ENCODE measurements at places on chromosomes 2 and 18. TPM values are rescaled to one million over a fixed set of nuclear protein-coding genes. Genes with fewer than 3 reads are reported as not detected.

- no peak for DNase-seq
Measured at GRCh38 chr2:9401646-9402371, 21.5 kb downstream of the ITGB1BP1 start.

- no peak for DNase-seq
Measured at GRCh38 chr2:192407692-192408091, 213.0 kb upstream of the TMEFF2 start.

DNA sequence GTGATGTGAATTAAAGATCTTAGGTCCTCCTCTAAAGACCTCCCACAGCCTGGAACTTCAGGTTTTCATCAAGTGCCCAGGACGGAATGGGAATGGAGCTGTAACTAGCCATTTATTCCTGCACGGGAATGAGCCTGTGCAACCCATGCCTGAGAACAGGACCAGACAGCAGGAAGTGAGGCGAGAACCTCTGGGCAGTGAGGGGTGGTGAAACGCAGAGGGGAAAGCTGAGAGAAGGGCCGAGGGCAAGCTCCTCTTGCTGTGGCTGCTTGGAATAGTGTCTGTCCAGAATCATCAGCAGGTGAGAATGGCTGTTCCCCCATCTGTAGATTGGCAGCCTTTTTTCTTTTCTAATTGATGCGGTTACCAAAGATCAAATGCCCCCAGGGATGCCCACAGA is 4.8 kb upstream of the RALB start:
- DNase-seq, result no peak

GRCh38 chr2:127314193-127314988 is 20.4 kb upstream of the ERCC3 start:
- DNase-seq, result no peak

GRCh38 chr2:27182346-27182745 is 29.5 kb upstream of the ATRAID start:
- no peak for DNase-seq

DNA sequence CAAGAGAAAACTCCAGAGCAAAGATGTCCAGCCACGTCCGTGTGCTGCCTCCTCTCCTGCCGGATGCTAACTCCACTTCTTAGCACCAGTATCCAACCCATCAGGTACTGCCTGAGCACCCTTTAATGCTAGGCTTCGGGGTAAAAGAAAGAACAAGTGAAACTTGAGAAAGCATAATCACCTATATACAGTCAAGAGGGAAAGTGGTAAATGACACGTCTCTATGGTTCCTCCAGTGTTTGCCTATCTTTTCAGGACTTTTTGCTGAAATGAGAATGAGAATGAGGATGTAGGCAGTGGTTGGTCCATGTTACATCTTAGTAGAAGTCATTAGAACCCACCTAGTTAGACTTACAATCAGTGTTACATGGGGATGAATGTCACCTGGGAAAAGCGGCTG is 47.9 kb downstream of the EPHA4 start:
- DNase-seq, result no peak

- no peak for DNase-seq
Measured at GRCh38 chr2:182858671-182859070, 7.8 kb downstream of the FRZB start.

DNA sequence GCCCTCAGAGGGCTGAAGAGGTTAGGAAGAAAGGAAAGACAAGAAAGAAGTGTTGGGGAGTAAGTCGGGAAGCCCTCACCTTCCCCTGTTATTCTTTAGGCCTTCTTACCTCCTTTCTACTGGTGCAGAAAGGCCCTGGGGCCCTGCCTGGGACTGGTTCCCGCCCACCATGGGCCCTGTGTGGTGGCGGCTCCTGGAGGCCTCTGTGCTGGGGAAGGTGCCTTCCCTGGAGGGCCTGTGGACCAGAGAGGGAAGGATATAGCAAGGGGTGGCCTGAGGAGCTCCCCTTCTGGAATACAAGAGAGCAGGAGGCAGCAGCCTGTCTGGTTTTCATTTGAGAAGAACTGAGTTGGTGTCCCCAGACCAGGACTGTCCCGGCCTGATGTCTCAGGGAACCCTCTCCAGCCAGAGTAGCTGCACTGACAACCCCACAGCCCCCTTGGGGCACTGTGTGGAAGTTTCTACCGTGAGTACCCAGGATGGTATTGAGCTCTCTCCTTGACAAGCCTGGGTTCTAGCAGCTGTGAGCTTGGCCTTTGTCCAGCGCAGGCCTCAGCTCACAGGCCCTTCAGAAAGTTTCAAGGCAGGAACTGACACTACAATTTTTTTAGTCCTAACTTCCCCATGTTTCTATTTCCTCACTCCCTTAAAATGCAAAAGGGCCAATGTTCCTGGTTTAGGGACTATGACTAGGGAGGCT is 47.1 kb downstream of the EFR3B start:
- DNase-seq, result no peak

DNA sequence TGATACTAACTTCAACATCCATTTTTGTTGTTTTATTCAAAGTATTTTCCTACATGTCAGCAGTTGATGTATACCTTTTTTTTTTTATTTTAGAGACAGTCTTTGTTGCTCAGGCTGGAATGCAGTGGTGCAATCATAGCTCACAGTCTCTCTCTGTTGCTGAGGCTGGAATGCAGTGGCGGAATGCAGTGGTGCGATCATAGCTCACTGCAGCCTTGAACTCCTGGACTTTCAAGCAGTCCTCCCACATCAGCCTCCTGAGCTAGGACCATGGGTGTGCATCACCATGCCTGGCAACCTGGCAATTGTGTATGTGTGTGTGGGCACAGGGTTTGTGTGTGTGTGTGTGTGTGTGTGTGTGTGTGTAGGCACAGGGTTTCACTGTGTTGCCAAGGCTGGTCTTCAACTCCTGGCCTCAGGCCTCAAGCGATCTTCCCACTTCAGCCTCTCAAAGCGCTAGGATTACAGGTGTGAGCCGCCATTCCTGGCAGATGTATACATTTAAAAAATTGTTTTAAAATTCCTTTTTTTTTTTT is 24.8 kb downstream of the SANBR start:
- DNase-seq, result no peak

DNA sequence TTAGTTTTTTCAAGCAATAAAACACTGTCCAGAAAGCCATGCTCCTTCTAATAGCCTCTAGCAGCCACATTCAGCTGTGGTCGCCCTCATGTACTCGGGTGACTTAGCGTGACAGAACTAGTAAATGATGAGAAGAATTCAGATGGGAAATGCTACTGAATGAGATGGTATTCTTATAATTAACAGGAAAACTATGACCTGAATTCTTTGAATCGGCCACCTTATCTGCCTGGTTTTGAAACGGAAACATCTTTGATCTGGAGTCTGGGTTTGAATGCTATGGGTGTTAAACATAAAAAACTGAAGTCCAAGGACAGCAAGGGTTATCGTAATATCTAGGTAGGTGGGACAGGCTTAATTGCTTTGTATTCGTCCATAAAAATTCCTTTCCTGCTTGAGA is 138.8 kb upstream of the DNMT3A start:
- no peak for DNase-seq

The SLC9A4 gene
- not detected for total RNA-seq

All from cardiac muscle cell (in vitro differentiated cells and primary cell).